ENCODE measurements at places on chromosomes 11 and 22.

DNA sequence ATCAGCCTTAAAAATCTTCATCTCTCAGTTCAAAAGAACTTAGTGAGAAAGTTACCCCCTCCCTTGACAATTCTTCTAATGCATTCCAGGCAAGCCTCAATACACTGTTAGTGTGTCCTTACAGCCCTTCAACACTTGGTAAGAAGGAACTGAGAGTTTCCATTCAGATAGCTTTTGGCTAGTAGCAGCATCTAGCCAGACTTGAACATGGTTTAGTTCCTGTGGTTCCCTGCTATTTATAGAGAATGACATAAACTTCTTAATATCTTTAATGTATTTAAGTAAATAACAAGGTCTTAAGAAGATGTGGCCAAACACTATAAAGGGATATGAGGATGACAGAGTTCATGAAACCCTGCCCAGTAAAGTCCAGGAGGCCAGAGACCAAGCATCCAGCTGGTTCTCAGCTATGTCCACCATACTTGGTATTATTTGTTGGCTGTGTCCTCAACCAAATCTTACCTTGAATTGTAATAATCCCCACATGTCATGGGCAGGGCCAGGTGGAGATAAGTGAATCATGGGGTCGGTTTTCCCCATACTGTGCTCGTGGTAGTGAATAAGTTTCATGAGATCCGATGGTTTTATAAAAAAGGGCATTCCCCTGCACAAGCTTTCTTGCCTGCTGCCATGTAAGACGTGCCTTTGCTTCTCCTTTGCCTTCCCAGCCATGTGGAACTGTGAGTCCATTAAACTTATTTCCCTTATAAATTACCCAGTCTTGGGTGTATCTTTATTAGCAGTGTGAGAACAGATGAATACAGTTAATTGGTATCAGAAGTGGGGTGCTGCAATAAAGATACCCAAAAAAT is 132.4 kb downstream of the LARGE1 start:
- DNase-seq = no peak

GRCh38 chr22:49479566-49479965 is 348.1 kb downstream of the BRD1 start:
- no peak for DNase-seq

DNA sequence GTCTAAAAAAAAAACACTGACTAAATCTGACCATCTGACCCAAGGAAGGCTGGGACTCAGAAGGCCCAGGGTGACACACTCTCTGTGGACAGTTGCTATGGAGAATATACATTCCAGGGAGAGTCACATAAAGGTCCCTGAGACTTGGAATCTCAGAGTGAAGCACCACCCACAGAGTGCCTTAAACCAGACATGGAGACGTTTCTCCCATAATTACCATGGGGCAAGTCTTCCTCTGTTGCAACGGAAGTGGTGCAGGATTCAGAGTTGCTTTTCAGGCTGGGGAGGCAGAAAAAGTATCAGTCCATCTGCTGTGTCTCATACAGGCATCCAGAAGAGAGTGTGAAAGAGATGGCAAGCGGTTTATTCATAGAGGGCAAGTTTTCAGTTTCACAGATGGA is 58.7 kb upstream of the SLN start:
- DNase-seq = no peak

DNA sequence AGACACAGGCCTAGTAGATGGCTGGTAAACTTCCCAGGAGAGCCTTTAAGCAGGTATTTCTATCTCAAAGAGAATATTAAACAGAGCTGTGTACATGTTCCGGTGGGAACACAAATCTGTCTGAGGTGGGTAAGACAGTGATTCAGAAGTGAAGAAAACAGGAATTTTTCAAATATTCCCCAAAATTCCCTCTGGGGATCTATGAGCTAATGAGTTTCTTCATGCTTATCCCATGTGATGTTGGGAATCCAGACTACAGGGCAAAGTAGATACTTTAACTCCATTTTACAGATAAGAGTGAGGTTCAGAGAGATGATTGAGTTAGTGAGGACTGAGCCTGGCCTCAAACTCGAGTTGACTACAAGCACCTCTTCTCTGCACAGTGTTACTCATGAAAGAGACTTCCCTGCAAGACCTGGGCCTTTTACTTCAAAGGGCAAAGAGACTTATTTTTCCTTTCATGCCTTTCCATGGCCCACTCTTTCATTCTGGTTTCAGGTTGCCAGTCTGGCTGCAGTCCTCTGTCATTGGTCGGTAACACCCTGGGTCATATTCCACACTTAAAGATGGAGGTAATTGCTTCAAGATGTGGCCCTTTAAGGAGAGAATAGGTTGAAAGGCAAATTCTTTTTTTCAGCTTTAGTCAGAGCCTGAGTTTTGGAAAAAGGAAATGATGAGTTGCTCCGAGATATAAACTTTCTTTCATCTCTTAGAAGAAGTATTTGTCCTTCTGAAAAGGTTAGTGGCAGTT is 70.1 kb downstream of the CYB5R2 start:
- DNase-seq = no peak

GRCh38 chr22:43848366-43849171 is 13.7 kb downstream of the SULT4A1 start:
- no peak for DNase-seq

DNA sequence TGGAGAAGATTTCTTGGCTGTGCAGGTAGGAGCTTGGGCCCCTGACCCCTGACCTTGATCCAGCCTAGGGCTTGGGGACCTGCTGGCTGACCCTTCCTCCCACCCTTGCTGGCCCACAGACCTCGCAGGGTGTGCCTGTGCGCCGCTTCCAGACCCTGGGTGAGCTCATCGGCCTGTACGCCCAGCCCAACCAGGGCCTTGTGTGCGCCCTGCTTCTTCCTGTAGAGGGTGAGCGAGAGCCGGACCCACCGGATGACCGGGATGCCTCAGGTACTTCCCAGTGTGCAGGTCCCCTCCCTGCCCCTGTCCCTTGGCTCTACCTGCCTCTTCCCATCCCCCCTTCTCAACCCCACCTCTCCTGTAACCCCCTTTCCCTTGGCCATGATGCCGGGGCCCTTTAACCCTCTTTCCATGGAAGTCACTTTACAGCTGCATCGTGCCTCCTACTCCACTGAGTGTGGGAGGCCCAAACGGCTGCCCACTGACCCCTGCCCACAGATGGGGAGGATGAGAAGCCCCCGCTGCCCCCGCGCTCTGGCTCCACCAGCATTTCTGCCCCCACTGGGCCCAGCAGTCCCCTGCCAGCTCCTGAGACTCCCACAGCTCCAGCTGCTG is 3.8 kb downstream of the INPPL1 start:
- no peak for DNase-seq
